ENCODE measurements at places on chromosomes 4 and X.
A peak's percentile ranks its signal among the peaks of the same experiment; 100 is the strongest.

DNA sequence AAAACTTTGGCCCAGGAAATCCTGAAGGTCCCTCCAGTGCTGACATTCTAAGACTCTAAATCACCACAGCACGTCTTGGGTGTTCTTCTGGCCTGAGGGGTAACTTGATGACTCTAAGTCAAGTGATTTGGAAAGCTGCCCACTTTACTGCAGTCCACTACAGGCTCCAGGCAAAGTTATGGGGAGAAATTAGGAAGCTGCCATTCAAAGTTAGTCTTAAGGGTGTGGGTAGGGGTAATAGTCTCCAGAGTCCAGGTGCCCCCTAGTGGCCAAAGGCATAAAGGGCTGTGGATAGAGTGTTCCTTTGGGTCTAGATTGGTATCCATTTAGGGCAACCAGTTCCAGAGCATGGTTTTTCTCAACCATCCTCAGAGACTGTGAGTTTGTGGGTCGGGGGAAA lies 38.7 kb upstream of the SLC16A2 start:
- peak; percentile 55 for DNase-seq

DNA sequence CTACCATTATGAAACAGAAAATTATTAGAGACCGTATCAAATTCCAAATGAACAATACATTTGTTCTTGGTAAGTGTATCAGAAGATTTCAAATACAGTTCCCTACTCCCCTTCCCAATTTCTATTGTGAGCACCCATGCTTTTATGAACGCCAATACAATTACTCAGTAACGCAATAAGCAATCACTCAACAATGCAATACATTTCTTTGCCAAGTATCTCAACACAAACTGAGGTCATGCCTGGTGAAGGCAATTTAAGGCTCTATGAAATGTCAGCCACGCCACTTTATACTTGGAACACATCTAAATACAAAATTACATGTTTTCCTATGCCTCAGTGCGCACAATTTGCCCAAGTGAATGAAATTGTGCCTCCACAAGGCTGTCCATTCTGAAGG lies 712 bp downstream of the PNPLA4 start:
- DNase-seq = no peak

DNA sequence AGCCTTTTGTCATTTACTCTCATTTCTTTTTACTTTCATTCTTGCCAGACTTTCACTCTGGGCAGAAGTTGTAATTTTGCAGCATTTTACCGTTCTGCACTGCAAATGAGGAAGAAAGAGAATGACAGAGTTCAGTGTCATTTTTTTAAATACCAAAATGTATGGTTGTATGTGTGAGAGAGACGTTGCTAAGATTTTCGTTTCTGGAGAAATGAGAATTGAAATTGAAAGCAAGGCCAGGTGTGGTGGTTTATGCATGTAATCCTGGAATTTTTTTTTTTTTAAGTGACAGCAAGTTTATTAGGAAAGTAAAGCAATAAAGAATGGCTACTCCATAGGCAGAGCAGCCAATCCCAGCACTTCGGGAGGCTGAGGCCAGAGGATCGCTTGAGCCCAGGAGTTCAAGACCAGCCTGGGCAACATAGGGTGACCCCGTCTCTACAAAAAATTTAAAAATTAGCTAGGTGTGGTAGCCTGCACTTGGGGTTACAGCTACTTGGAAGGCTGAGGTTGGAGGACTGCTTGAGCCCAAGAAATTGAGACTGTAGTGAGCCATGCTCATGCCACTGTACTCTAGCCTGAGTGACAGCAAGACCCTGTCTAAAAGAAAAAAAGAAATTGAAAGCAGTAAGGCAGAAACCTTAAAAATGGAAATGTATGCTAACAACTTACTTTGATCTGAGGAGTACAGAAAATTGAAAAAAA lies 12.9 kb downstream of the DCK start:
- no peak for DNase-seq

DNA sequence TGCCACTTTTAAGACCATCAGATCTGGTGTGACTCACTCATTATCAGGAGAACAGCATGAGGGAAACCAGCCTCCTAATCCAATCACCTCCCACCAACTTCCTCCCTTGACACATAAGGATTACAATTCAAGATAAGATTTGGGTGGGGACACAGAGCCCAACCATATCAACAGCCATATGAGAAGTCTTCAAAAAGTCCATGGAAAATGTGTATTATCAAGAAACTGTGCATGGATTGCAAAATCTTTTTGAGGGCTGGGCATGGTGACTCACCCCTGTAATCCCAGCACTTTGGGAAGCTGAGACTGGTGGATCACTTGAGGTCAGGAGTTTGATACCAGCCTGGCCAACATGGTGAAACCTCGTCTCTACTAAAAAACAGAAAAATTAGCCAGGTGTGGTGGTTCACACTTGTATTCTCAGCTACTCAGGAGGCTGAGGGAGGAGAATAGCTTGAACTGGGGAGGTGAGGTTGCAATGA lies 17.8 kb upstream of the RPL39 start:
- DNase-seq = no peak

DNA sequence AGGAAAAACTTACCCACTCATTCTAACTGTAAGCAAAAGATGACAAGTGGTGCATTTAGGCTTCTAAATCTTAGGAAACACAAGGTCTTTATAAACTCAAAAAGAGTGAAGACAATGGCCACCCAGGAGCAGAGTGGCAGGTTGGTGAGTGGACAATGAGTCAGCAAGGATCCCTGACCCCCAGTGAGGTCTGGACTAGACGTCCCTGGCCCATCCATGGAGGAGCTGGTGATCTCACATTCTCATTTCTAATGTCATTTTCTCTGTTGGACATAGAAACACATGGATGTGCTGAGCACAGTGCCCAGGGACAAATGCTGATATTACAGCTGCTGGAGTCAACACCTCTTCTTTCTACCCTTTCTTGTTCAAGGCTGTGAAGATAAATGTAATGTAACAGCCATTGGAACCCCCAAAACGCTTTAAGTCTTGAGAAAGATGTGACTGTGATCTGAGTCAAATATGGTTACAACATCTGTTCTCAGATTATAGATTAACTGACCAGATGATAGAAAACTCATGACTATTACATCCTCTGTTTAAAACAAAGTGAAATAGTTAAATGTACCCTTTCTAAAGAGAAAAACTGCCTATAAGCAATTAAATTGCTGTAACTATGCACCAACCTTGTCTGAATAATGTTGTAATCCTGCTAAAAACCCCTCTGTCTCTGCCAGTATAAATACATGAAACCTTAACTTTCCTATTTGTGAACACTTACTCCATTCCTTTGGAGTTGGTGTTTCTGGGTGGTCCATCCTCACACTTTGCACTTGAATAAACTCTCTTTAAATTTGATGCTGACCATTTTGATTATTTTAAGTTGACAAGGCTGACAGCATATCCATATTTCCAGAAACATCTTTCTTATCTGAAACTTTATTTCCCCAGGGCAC lies 92.7 kb downstream of the USP46 start:
- no peak for DNase-seq

DNA sequence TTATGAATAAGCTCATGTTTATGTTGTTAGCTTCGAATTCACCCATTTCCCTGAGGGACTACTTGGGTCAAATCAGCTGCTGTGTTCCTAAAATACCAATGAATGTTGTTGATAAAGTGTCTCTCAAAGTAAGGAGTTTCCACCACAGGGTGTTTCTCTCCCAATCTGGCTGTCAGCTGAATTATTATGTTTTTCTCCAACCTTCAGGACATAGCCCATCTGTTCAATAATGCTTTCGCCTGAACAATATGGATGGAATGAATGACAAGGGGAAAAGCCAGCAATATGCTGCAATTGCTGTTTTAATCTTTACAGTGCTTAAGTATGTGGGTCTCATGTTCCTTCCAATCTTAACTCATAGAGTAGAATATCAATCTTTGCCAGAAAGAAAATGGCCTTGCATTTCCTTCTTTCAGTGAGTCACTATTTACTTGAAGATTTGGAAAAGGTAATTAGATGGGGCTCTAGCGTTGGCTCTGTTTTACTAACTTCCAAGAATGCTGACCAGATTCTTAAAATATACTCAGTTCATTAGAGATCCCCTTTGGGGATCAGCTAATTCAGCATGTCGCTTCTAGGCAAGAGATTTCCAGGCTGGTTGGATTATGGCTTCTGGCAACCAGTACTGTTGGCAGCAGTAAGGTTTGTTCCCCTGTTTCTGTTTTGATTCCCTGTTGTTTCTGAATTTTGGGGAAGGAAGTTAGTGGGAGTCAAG lies 410.5 kb downstream of the PPP3CA start:
- DNase-seq = no peak

DNA sequence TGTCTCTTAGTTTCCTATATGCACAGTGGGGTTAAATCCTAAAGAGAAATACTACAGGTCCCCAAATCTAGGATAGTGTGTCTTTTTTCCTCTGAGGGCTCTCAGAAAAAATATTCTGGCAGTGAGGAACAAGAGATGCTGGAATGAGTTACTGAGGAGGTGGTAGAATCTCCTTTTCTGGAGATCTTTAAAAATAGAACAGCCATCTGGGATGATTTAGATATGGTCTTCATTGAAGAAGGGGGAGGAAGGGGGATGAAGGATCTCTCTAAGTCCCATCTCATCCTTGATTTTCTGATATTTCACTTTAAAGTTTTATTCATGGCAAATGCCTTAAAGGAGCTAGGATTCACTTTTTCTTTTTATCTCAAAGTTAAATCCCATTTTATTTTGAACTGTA lies 235.0 kb downstream of the MAML3 start:
- no peak for DNase-seq

- DNase-seq = no peak
Measured at GRCh38 chr4:142353149-142353738, 492.9 kb downstream of the INPP4B start.

GRCh38 chr4:91362125-91362524 lies 941.6 kb upstream of the GRID2 start:
- DNase-seq = no peak

DNA sequence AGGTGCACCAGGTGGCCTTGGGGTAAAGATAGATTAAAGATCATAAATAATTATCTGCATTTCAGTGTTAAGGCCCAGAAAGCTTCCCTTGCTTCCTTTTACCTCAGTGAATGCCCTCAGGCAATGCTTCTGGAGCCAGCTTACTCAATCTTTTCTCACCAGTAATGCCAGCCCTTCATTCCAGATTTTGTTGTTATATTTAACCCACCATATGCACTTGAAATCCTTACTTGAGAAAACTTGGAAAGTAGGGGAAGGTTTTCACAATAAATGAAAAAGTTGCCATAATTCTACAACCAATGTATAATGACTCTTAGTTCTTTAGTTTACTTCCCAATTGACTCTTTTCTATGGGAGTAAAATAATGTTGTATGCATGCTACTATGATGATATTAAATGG lies 17.1 kb upstream of the PBDC1 start:
- no peak for DNase-seq

DNA sequence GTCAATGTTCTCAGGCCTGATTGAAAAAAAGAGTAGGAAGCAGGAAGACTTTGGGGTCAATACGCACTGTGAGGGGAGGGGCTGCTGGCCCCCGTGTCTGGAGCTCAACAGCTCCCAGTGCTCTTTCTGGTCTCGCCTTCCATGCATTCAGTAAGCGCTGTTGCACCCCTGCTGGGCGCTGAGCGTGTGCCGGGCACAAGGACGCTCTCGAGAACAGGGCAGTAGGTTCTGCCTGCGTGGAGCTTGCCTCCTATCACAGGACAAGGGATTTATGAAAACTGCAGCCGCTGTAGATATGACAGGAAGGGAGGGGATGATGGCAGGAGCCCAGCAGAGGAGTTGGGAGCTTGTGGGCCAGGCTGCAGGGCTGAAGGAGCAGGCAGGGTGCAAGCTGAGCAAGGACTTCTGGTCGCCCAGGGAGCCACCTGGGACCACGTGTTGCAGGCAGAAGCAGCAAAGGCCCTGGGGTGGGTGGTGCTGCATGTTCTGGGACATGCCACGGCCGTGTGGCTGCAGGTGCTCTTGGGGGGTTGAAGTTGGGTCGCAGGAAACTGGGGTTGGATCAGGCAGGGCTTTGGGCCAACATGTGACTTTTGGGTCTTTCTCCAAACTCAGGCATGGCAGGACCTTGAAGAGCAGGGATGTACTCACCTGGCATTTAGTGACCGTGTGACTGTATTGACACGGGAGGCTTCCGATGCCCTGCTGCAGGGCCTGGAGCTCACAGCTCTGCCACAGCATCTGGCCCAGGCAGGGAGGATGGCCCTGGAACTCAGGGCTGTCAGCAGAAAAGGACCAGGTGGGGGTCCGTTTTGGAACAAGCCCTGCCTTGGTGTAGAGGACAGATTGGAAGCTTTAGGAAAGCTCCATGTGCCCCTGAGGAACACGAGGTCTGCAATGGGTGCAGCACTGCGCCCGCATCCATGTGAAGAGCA lies 97.9 kb downstream of the CPZ start:
- DNase-seq = no peak

GRCh38 chr4:98794565-98795205 lies 134.2 kb downstream of the EIF4E start:
- DNase-seq = peak; percentile 34

DNA sequence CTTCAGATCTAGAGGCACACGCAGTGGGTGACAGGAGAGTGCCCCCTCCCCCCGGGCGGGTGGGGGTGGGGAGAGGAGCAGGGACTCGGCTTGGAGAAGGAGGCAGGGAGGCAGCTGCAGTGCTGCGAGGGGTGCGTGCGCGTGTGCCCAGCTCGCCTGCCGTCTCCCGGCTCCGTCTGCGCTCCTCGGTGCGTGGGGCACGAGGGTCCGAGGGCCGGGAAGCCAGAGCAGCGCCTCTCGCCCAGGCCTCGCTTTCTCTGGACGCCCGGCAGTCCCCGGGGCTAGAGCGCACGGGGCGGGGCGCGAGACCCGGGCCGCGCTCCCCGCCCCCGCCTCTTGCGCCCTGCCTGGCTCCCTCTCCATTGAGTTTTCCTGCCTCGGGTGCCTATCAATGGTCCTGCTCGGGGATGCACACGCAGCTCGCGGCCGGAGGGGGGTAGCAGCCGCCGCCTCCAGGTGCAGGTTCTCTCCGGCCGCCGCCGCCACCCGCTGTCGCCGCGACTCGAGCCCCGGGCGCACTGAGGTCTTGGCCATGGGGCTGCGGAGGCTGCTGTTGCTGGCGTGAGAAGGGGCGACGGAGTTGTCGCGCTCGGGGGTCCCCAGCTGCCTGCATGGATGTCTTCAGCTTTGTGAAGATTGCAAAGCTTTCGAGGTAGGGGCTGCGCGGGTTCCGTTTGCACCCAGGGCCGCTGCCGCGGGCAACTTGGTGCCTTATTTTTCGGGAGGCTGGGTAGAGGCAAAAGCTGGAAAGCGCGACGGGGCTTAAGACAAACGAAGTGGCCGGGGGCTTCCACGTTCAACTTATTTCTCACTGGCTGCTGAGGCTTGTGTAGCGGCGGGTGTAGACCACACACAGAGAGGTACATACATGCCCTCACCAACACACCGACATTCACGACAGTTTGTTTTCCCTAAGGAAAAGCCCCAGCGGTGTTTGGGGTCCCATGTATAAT lies at the start of gene FRMPD4:
Gene FRMPD4, plus strand, starts transcription at position 113 of the 953 bp plus-strand sequence. Its CDS starts 499 bp downstream, at position 612.
- DNase-seq = no peak

- DNase-seq = no peak
Measured at GRCh38 chr4:88792821-88793220, 95.2 kb upstream of the NAP1L5 start.

DNA sequence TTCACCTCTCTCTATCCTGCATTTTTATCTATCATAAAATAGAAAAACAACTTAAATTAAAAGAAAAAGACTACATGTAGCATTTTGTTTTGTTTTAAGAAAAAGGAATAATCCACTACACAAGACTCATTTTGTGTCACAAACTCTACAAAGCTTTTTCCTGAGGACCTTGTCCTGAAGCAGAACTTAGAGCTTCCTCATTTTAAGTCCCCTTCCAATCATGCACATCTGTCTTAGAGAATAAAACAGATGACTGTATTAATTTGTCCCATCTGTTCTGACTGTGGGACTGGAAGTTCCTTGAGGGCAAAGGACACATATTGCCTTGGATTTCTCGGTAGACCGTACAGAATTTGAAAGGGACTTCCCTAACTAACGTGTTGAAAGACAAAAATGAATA lies 218.5 kb downstream of the COL25A1 start:
- no peak for DNase-seq

Data from activated T-cell treated with anti-CD3 and anti-CD28 coated beads, Interleukin-2, amount 50 U/mL, for 72 hours (primary cell).